ENCODE measurements at places on chromosomes 5 and 9. TPM values are rescaled to one million over a fixed set of nuclear protein-coding genes. Genes with fewer than 3 reads are reported as not detected.

GRCh38 chr5:116521173-116521872 is 53.3 kb downstream of the SEMA6A start:
- DNase-seq: no peak

GRCh38 chr9:28976684-28977083 is 1403.4 kb upstream of the C9orf72 start:
- DNase-seq: no peak

- no peak for DNase-seq
Measured at GRCh38 chr9:94950579-94951323, 224.3 kb downstream of the AOPEP start.

DNA sequence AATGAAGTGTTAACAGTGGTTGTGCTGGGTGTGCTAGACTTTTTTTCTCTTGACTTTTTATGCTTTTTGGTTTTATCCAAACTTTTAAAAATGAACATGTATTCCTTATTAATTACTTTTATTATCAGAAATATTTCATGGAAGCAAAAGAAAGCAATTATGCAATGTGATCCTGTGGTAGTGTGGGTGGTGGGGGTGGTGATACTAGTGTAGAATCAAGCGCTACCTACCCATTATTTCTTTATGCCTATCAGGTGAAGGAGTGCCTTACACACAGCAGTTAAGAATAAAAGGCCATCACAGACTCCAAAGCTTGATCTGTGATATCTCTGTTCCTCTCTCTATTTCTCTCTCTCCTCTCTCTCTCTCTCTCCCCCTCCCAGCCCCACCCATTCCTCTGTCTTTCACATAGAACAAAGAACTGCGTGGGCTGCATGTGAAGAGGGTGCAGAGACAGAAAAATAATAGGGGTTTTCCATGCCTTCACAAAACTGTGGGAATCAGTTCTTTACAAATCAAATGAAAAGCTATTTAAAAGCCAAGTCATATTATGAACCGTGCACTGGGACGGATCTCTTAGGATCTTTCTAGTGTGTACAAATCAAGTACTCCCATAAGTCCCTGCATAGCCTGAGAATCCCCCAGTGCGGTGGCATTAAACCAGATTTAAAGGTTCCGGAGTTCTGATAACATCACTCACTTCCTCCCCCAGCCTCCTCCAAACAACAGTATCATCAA is 351.2 kb downstream of the RAB3C start:
- DNase-seq: no peak

BASP1 gene
- total RNA-seq: 359 TPM
